ENCODE measurements at places on chromosomes 7 and 10. TPM values are rescaled to one million over a fixed set of nuclear protein-coding genes. Genes with fewer than 3 reads are reported as not detected.

Gene CLIP2
- 42.0 TPM for total RNA-seq

- DNase-seq: no peak
Measured at GRCh38 chr7:10596827-10597226, 376.8 kb upstream of the PHF14 start.

GRCh38 chr7:124728610-124729009 is 37.0 kb downstream of the GPR37 start:
- DNase-seq: no peak

DNA sequence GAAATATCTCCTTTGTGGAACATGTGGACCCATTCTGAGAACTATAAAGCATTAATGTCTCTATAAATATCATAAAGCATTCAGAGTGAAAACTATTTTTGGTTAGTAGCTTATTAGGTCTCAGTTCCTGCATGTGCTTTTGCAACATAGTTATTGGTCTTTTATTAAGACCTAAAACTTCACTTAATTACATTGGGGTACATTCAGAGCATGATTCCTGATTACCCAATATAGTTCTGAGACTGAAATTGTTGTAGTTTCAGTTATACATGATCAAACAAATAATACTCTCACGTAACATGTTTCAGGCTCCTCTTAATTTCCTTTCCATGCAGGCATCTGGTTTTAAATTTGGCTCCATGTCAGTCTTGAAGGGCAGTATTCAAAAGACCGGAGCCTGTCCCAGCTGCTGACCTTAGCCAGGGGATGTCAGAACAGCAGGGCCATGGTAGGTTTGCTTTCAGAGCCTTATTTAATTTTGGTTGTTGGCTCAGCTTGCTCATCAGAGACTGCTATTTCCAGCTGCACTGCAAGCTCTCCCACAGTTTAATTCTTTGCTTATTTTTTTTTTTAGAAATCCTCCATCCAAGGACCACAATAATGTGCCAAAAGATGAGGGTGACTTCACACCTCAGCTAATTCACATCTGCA is 447.8 kb upstream of the FZD8 start:
- DNase-seq: no peak

DNA sequence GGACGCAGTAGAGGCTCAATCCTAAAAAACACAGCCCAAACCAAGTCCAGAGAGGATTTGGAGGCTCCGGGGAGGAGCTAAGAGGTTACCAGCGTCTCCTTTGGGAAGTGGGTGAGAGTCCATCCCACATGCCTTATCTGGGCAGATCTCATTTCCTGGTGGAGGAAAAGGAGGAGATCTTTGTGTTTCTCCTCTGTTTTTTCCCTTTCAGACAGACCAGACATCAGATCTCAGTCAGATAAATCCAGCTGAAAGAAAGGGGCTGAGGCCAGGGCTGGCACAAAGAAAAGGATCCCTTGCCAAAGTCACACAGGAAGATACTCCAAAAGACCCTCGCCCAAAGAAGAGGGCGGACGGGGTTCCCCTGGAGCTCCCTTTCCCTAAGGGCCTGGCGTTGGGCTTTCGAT is 58.3 kb upstream of the COMTD1 start:
- DNase-seq: no peak

GRCh38 chr7:17186745-17187530 is 111.5 kb upstream of the AHR start:
- DNase-seq: no peak

Gene PNLIP
- not detected for total RNA-seq

DNA sequence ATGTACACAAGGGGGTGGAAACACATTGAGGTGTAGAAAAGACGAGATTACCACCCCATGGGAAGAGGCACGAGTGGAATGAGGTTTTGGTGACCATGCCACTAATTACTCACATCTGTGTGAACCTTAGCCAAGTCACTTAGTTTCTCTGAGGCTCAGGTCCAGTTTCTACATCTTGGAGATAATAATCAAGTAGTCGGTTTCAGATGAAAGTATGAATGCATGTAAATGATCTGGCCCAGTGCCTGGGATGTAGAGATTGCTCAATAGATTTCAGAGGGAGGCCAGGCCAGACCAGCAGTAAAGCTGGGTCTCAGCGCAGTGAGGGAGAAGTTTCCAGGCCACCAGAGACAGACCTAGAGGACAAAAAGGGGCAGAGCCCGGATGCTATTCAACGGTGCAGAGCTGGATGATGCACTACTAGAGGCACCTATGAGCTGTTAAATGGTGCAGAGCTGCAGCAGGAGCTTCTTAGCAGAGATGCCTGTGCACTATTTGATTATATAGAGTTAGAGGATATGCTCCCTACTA is 725.1 kb downstream of the GRID1 start:
- DNase-seq: no peak

Gene TUBAL3
- not detected for total RNA-seq

- DNase-seq: no peak
Measured at GRCh38 chr10:95480901-95481491, 80.2 kb downstream of the SORBS1 start.

DNA sequence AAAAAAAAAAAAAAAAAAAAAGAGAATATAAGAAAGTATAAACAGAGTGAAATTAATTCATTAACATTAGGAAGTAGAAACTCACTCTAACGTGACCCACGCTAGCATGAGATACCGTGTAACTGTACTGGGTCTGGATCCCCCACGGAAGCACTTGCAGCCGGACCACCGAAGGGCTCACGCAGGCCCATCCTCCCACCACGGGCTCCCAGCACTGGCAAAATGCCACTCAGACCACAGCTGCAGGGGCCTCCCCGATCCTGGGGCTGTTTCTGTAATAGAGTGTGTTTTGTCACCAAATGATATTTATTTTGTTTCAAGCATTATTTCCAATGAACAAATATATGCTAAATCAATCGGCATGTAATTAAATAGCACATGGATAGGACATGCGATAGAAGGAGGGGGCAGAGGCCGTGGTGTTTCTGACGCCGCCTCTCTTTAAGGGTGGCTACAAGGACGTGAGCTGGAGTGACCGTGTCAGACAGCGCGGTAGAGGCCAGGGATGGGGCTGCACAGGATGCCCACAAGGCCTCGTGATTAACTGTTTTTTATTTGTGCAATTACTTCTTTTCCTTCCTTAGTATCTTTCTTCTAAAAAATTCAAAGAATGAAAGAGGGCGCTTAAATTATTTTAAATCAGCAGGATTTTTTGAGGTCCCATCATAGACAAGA is 568.5 kb downstream of the PTPRN2 start:
- DNase-seq: no peak

Gene BAIAP2L1
- total RNA-seq: 32.7 TPM

- no peak for DNase-seq
Measured at GRCh38 chr7:80432166-80432565, 79.7 kb downstream of the GNAT3 start.

GRCh38 chr10:43891241-43891640 is 242.6 kb upstream of the ZNF32 start:
- DNase-seq: no peak

Gene NXPH1
- not detected for total RNA-seq

Gene CUBN
- total RNA-seq: 0.98 TPM

- no peak for DNase-seq
Measured at GRCh38 chr7:100066953-100067352, 14.6 kb downstream of the ZNF3 start.

Gene MCM10
- total RNA-seq: 20.2 TPM

DNA sequence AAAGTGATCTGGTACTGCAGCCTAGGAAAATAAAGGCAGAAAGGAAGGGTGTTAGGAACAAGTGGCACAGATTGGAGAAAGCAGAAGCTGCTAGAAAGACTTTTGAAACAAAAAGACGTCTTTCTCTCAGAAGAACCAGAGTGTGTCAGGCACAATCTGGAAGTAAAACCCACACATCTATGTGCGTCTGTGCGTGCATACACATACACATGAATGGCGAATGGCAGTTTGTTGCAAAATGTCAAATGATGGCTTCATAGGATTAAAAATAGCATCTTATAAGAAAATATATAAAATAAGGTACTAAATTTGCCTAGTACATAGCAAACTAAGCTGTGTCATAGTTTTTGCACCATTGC is 246.3 kb downstream of the CDK14 start:
- DNase-seq: no peak

Gene SRRM3
- 2.5 TPM for total RNA-seq

- DNase-seq: no peak
Measured at GRCh38 chr10:129079705-129080104, 387.3 kb upstream of the MGMT start.

Gene MACC1
- 16.1 TPM for total RNA-seq

Measured in progenitor cell of endocrine pancreas (in vitro differentiated cells).